ENCODE measurements at places on chromosomes 4 and X.

GRCh38 chr4:122577808-122578781 lies 42.8 kb downstream of the IL21 start:
- peak; percentile 28 for DNase-seq

DNA sequence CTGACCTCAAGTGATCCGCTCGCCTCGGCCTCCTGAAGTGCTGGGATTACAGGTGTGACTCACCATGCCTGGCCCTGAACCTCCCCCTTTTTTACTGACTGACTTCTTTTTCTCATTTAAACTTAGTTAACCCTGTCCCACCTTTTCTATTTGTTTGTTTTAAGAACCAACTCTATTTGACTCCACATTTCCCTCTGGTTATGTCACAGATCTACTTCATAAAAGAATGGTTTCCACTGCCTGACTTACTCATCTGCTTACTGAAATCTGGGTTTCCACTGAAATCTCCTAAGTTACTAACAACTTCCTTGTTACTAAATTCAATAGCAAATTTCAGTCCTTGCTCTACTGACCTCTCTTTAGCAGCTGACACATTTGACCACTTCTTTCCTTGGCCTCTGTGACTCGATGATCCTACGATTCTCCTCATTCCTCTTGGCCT lies 28.0 kb upstream of the NSUN7 start:
- no peak for DNase-seq

- no peak for DNase-seq
These were observed 34.8 kb upstream of the SULT1E1 start for GRCh38 chr4:69894721-69895120.

GRCh38 chrX:124127496-124127895 lies 166.0 kb downstream of the STAG2 start:
- no peak for DNase-seq

DNA sequence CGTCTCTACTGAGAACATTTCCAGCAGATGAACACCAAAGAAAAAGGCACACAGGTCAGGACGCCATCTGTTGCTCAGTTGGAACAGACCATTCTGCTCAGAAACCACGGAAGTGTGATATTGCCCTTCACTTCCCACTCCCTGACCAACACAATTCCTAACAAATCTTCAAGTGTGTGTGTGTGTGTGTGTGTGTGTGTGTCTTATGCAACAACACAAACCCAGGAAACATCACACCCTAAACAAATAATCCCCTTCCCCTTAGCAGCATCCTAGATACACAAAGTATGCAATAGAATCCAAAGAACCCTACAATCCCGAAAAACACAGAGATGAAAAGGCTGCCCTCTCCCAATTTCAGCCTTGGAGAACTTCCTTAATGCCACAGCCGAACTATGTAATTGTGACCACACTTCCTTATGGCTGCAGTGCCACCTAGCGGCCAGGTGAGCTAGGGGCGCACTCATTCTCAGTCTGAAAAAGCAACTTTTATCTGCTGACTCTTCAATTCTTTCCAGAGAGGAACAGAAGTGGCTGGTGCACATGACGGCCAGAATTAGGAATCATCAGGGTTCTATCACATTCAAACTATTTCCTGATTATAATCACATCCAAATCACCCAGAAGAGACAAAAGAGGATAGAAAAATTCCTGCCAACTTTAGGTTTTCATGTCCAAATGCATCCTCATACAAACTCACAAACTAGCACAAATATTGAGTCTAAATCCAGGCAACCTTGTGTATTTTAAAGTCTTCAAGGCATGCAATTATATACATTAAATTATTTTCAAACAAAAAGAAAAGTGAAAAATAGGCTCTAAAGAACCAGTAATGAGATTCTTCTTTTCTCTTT lies 164.9 kb downstream of the DHX15 start:
- peak; percentile 11 for DNase-seq

GRCh38 chrX:94256396-94256795 lies 582.4 kb downstream of the FAM133A start:
- no peak for DNase-seq

GRCh38 chrX:123263270-123263669 lies 79.2 kb downstream of the GRIA3 start:
- no peak for DNase-seq

DNA sequence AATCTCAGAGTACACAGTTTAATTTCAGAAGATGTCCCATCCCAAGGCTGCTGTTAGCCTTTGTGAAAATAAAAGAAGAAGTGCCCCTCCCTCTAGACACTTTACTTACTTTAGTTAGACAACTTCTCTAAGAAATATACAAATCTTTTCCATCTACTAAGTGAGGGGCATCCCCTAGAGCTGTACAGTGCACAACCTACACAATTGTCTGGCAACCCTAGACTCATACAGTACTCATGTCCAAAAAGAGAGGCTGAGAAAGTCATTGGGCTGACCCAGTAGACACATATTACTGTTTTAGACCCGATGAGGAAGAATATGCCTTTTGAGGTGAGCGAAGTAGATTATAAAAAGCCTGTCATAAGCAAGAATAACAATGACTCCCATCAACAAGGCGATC lies 297.6 kb downstream of the IDS start:
- no peak for DNase-seq

GRCh38 chr4:108488865-108489264 lies 131.5 kb upstream of the RPL34 start:
- no peak for DNase-seq
